Naive thymus-derived CD4-positive, alpha-beta T cell (primary cell): ENCODE measurements at places on chromosomes 5 and 9. TPM values are rescaled to one million over a fixed set of nuclear protein-coding genes. Genes with fewer than 3 reads are reported as not detected.

The PCA3 gene
- not detected for polyA plus RNA-seq

The S1PR3 gene
- polyA plus RNA-seq: not detected

The IL3 gene
- polyA plus RNA-seq: not detected

The KCNIP1 gene
- not detected for polyA plus RNA-seq

The SLC6A3 gene
- polyA plus RNA-seq: not detected

The PCDHGB4 gene
- not detected for polyA plus RNA-seq

The NEURL1B gene
- polyA plus RNA-seq: 0.11 TPM

The RRAGA gene
- polyA plus RNA-seq: 80.2 TPM

The SPATA31A7 gene
- not detected for polyA plus RNA-seq

The CDH9 gene
- polyA plus RNA-seq: not detected
